AG10803 (cell line): ENCODE measurements at places on chromosomes 6 and 20.

DNA sequence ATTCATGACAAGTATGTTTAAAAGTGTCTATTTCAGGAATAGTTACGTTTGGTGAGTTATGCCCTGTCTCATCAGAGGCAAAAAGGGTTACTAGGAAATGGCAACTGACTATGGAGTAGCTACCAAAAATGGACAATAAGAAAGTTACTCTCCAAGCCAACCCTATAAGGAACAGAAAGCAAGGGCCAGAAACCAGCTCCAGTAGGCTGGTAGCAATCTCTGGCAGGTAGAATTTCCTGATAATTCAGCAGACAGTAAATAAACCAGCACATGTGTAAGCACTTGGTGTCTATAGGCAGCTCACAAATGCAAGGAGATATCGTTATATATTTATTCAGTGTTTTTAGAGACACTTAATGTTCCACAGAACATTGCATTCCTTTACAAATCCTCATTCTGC lies 20.3 kb downstream of the SOX4 start:
- DNase-seq: no peak

- DNase-seq: no peak
Observed at GRCh38 chr6:90997076-90997475, 410.2 kb upstream of the MAP3K7 start.

- no peak for DNase-seq
Observed at GRCh38 chr20:64006902-64007301, 26.0 kb downstream of the PRPF6 start.

DNA sequence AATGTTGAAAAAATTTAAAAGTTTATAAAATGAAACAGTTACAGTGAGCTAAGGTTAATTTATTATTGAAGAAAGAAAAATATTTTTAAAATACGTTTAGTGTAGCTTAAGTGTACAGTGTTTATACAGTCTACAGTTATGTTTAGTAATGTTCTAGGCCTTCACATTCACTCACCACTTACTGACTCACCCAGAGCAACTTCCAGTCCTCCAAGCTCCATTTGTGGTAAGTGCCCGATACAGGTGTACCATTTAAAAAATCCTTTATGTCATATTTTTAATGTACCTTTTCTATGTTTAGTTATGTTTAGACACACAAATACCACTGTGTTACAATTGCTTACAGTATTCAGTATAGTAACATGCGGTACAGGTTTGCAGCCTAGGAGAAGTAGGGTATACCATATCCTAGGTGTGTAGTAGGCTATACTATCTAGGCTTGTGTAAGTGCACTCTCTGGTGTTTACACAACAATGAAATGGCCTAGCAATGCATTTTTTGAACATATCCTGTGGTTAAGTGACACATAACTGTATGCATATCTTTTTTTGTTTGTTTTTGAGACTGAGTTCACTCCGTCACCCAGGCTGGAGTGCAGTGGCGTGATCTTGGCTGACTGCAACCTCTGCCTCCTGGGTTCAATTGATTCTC lies 26.3 kb downstream of the FLRT3 start:
- no peak for DNase-seq

DNA sequence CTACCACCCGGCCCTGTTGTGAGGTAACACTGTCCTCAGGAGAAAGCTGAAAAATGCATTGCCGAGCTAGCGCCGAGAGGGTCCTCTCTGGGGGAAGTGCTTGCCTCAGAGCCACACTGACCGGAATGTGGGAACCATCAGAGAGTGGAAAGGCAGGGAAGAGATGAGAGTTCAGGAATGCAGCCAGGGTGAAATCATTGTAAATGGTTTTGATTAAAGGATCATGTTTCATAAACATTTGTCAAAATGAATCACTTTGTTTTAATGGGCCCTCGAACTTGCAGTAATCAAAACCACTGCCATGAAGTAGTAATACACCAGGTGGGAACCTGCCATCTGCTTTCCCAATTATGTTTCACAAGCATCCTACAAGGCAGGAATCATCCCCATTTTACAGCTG lies 16.9 kb upstream of the IL17F start:
- peak; percentile 85 for DNase-seq

DNA sequence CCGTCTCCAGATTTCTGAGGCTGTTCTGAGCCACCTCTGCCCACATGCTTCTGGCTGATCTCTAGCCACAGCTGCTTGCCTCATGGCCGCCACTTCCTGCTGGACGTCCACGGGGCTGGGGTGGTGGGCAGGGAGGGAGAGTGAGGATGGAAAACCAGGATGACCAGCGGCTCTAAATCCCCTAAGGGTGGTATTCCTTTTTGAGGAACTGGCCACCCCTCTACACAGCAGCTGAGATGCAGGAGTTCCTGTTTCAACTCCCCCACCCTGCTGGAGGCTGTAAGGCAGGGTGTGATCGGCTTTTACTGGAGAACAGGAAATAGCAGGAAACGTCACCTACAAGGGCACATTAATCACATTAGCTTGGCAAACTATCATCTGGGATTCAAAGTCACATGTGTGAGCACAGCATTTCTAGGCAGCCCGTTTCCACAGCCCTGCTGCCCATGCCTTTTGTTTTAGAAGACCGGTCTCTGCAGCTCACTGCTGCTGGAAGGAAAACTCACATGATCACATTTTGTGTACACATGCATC lies 181.6 kb upstream of the ECI2 start:
- DNase-seq: peak; percentile 94

GRCh38 chr20:19429538-19429937 lies 217.1 kb downstream of the SLC24A3 start:
- DNase-seq: no peak

- DNase-seq: no peak
Observed at GRCh38 chr20:13238001-13238653, 17.1 kb downstream of the ISM1 start.

GRCh38 chr6:34240329-34241248 lies 3.9 kb downstream of the HMGA1 start:
- no peak for DNase-seq

GRCh38 chr20:50992733-50993457 lies 30.0 kb downstream of the KCNG1 start:
- DNase-seq: peak; percentile 67

- peak; percentile 38 for DNase-seq
Observed at GRCh38 chr6:106512048-106512967, 117.0 kb downstream of the RTN4IP1 start.

GRCh38 chr20:52124821-52125220 lies 66.8 kb downstream of the ZFP64 start:
- DNase-seq: no peak

DNA sequence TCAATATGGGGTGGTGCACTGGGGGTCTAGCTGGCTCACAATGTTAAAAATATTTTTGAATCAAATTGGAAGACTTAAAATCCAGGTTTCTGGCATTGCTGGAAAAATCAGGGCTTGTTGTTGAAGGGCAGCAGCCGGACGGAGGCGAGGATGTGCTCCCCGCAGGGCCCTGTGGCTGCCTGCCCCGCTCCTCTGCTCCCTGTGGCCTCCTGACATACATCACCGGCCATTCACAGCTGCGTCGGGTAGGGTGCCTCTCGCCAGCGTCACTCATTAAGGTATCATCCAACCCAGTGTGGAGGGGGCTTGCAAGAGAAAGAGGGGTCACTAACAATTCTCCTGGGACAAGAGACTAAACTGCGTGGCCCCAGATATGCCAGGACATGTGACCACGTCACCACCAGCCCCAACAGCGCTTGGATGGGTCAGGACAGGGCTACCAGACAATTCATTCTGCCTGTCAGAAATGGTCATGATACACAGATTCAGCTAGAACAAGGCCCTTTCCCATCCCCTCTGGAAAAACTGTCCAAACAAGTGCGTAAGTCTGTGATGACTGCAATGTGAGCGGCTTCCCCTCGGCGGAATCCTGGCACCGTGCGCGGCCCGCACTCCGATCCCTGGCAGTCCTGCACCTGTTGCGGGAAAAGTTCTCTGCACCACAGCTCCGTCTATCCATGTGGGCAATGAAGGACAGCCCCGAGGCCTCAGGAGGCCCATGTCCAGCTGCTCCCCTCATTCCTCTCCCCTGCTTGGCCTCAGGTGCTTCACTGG lies 12.0 kb downstream of the GATA5 start:
- no peak for DNase-seq

DNA sequence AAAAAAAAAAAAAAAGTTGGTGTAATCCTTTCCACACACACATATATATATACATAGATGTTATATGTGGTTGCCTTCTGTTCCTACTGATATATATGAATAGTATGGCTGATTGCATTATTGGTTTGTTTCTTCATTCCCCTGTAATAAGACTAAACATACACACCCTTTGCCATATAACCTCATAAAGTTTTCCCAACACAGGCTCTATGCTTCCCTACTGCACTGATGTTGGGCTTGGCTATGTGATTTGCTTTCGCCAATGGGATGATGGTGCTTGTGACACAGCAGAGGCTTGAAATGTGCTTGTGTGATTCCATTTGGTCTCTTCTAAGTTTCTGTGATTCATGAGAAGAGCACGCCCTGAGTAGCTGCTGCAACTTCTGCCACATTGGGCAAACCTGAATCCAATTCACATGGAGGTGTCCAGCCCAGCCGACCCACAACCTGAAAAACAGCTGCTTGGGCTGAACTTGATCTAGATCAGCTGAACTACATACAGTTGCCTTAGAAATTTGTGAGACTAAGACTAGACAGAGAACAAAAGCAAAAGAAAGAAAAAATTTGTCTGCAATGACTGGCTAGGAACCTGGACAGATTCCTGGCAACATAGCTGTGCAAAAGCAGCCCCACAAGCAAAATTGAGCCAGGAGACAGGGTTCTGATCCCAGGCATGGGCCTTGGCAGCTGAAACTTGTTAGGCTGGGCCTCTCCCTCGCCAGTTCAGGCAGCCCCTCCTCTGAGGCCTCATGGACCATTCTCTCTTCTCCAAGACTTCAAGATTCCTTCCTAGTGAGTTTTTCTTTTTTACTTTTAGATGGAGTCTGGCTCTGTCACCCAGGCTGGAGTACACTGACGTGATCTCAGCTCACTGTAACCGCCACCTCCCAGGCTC lies 13.4 kb upstream of the TBC1D20 start:
- DNase-seq: peak; percentile 62

DNA sequence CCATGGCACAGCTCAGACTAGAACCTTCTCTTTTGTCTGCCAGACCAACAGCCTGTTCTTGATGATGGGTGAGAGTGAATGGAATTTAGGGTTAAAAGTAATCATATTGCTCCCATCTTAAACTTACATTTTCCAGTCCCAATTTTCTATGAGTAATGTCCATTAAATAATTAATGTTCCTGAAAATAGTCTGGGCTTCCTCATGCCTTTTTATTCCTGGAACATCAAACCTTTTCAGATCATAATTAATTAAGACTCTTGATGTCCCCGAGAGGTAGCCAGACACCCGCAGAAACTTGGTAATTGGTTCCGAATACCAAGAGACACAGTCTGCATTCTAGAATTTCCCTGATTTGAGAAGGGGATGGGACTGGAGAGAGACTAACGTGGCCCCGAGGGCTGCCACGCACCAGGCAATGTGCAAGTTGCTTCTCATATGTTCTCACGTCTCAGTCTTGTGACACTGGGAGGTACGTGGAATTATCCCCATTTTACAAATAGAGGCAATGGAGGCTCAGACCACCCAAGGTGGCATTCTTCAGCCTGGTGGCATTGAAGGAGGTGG lies 78.6 kb upstream of the TOX2 start:
- no peak for DNase-seq

- DNase-seq: no peak
Observed at GRCh38 chr6:129510950-129511349, 199.0 kb downstream of the ARHGAP18 start.

DNA sequence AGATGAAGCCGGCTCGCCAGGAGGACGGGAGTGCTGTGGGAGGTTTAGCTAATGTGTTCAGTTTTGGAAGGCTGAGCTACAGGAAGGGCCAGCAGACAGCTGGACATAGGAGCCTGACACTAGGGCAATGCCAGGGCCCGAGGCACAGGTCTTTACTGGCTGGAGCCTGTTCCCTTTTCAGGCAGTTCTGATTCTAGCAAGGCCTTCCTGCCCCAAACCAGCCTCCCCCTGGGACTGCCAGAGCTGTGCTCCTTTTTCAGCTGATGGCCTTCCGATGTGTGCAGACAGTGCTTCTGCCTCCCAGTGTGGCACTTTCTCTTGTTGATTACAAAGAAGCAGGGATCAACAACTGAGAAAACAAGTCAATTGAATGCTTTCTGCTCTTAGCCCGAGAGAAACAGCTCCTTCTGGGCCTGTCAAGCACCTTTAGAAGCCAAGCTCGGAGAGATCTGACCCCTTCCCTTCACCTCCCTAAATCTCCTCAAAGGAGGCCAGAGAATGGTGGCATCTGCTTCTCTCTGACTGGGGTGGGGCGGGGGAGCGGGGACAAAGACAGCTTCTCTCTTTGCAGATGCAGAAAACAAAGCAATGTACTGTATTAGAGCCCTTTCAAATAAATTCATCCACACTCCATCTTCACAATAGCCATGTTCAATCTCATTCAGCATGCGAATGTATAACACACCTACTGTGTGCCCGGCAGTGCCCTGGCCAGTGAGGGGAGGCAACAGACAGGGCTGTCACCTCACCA lies 63.2 kb downstream of the RAB44 start:
- no peak for DNase-seq

GRCh38 chr20:61935926-61936700 lies 129.6 kb downstream of the TAF4 start:
- DNase-seq: no peak

GRCh38 chr20:46279103-46279502 lies 29.2 kb downstream of the CDH22 start:
- DNase-seq: no peak

- DNase-seq: no peak
Observed at GRCh38 chr6:105611606-105612005, 208.7 kb upstream of the PREP start.

- DNase-seq: no peak
Observed at GRCh38 chr6:127976111-127976510, 75.3 kb upstream of the THEMIS start.

- DNase-seq: no peak
Observed at GRCh38 chr20:53580376-53581111, 13.1 kb downstream of the ZNF217 start.

GRCh38 chr20:25859649-25860530 lies 163.2 kb upstream of the ZNF337 start:
- peak; percentile 43 for DNase-seq

- DNase-seq: peak; percentile 12
Observed at GRCh38 chr6:157346373-157346772, 23.1 kb upstream of the TMEM242 start.

DNA sequence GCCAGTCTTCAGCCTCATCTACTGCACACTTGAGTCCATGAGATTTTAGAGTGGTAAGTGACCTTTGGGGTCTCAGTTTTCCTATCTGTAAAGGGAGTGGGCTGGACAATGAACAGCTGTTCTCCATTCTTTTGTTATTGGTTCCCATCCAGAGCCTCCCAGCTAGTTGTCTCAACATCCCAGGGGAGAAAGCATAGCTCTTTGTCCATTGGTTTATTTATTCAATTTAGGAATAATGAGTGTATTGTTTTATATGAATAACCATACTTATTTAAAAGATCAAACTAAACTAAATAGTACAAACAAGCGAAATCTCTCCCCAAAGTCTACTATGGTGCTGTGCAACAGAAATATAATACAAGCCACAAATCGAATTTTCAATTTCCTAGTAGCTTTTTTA lies 13.7 kb downstream of the PIGT start:
- no peak for DNase-seq

DNA sequence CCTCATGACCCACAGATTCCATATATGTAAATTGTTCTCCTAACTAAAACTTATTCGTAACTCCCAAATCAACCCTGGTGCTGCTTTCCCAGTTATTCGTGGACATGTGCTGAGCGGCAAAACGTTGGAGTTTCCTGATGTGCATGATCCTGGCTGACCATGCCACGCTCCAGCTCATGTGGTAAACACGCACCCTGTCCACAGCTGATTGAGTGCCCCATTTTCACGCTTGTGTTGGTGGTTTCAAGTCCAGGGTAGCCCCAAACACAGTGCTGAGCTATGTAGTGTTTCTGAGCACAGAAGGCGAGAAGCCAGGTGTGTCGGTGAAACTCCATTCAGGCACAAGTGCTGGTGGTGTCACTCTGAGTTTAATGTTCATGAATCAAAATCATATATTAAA lies 19.1 kb upstream of the FOXC1 start:
- DNase-seq: no peak
